Activated CD8-positive, alpha-beta memory T cell treated with anti-CD3 and anti-CD28 coated beads for 4 hours (primary cell): ENCODE measurements at places on chromosomes 13 and 19.

GRCh38 chr19:46328079-46328478 is 18.8 kb upstream of the PPP5C start:
- no peak for DNase-seq

GRCh38 chr19:44602081-44602480 is 11.3 kb upstream of the IGSF23 start:
- no peak for DNase-seq

DNA sequence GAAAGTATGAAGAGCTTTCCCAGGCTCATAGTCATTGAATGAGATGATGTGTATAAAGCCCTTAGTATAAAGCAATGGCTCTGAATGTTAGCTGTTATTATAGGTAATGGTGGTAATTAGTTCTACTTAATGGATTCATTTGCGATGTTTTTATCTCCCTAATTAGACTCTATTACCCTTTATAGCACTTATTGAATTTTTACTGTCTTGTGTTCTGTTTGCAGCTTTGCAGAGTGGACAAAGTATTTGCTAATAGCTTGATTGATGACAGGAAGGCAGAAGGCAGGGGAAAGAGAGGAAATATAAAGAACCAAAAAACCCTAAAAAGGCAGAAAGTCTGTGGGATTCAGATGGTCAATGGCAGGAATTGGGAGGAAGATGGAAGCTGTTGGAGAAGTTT is 524.4 kb upstream of the SPRY2 start:
- DNase-seq: no peak

DNA sequence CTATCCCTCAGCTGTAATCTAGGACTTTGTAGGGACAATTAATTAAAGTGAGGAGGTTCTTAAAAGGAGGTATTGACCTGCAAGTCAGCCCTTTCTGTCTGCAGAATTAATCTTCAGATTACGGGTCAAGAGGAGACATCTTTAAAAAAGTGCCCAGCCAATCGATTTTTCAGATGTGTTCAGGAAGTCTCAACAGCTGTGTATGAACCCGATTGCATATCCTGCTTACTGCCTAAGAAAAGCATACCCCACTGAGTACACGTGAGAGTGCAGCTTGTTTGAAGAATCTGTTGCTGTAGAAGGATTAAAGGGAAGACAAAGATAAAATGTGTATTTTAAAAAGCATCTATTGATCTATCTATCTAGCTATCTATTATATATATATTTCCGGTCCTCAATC is 1194.5 kb downstream of the UQCRFS1 start:
- DNase-seq: no peak

- no peak for DNase-seq
Measured at GRCh38 chr13:111846391-111847159, 220.4 kb upstream of the SOX1 start.

GRCh38 chr19:1250437-1251260 is 2.3 kb downstream of the MIDN start:
- DNase-seq: no peak

GRCh38 chr13:35603593-35604285 is 127.2 kb upstream of the MAB21L1 start:
- no peak for DNase-seq

GRCh38 chr13:98452851-98453843 is 123.8 kb downstream of the STK24 start:
- no peak for DNase-seq

- DNase-seq: no peak
Measured at GRCh38 chr19:55079400-55080038, 3.9 kb downstream of the EPS8L1 start.

DNA sequence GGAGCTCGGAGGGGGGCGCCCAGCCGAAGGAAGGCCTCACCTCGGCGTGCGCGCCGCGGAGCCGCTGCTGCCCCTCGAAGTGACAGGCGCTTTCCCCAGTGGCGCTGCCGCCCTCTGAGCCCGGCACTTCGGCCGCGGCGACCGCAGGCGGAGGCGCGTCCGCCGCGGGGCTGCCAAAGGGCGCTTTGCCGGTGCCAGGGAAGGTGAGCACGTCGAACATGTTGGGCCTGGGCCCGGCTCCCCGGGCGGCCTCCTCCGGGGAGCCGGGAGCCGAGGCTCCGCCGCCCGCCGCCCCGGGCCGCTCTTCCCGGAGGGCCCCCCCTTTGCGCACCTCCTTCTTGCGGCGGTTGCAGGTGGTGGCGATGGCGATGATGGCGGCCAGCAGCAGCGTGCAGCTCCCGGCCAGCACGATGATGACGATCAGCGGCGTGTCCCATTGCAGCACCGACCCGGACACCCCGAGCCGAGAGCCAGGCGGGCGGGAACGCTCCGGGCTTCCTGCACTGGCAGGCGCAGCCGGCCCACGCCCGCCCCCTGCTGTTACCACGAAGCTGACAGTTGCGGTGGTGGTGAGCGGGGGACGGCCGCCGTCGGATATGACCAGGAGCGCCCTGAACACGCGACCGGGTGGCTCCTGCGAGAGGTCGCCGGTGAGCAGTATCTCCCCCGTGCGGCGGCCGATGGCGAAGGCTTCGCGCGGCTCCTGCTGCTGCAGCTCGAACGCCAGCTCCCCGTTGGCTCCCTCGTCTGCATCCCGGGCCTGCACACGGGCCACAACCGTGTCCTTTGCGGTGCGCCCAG is 2.5 kb downstream of the PCDH8 start:
- no peak for DNase-seq

GRCh38 chr19:11480715-11481533 is at the start of gene ELAVL3:
ELAVL3 (minus strand) TSS chr19:11481046; CDS start chr19:11480608, 438 bp downstream.
- DNase-seq: no peak

DNA sequence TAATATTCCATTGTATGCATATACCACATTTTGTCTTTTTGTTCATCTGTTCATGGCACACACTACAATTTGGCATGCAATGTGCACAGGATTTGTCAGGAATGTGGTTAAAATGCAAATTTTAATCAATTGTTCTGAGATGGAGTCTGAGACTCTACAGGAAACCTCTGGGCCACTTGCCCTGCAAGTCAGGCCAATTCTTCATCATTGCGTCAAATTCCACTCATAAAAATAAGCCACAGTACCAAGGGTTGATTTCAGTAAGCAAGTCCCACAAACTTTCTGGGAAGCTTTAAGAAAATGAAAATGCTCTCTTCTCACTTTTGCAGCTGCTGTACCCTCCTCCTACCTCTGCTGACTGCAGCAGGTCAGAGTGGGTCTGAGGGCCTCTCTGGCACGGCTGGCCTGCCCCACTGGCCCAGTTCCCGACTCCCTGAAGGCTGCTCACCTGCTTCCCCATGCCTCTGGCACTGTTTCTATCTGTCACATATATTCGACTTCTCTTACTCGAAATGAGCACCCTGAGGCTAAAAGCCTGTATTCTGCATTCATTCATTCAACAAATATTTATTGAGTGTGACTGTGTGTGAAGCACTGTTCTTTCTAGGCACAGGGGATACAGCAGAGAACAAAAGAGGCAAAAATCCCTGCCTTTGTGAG is 83.8 kb upstream of the WASF3 start:
- DNase-seq: no peak

DNA sequence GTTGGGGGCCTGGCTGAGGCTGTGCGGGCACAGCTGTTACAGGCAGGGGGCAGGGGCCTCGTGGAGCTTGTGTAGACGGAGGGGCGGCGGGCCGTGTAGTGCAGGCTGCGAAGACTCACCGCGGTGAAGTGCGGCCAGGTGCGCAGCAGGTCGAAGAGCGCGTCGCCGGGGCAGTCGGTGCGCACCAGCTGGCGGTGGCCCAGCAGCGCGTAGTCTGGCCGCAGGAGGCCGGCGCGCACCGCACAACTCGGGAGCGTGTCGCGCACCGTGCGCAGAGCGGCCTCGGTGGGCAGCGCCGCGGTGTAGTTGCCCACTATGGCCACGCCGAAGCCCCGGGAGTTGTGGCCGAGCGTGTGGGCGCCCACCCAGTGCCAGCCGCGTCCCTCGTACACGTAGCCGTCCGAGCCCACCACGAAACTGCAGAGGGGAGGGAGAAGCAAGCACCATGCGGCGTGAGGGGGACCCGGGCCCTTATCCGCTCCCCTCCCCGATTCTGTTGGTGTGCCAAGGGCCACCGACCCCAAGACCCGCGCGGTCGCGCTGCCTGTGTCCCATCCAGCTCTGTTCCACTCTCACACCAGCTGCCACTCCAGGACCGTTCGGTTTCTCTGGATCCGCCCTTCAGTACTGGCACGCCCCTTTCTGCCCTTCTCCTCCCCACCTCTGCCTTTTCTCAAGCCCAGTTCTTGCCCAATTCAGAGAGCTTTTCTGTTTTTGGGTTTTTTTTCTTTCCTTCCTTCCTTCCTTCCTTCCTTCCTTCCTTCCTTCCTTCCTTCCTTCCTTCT is 5.4 kb upstream of the RASAL3 start:
- DNase-seq: no peak

DNA sequence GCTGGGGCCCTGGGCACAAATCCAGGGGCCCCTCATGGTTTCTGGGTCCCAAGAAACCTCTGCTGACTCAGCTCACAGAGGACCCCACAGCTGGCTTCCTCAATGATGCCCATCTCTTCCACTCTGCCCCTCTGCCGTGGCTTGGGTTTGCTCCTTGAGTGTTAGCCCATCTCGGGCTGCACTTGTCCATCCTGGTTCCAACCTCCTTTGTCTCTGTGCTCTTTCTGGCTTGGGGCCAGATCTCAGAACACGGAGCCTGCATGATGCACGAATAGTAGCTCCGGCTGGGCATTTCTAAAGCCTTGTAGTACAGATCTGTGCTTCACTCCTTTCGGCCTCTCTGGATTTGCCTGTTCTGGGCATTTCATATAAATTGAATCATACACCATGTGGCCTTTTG is 53.8 kb downstream of the F2RL3 start:
- no peak for DNase-seq

DNA sequence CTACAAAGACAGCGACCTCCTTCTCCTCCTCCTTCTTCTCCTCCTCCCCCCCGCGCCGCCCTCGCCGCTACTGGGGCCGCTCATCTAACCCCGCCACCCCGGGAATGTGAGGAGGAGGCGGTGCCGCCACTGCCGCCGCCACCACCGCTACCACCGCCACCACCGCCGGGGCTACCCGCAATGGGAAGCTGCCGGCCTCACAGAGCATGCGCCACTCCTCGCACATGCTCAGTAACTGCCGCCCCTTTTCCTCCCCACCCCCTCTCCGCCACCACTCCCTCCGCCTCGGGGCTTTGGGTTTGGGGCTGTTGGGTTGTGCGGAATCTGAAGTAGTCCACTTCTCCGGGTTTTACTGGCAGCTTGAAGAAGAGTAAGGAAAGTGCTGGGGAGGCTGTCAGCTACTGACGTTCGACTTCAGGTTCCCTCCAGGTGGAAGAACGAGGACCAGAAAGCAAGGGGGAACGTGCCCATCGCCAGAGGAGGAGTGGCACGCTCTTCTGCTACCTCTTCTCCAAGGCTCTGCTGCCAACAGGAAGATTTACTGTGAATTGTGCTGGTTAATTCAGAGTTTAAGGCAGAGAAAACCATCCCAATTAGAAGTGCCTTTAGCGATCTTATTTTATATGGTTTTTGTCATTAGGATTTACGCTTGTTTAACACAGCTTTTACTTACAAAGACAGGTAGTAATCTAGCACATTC is at the start of gene MYCBP2:
TSS of gene MYCBP2 (minus strand) at position 190 of the 700 bp plus-strand sequence. CDS start 319 bp downstream, outside the sequence.
- DNase-seq: peak; percentile 97

- DNase-seq: no peak
Measured at GRCh38 chr13:113053801-113054604, 51.6 kb upstream of the F7 start.

DNA sequence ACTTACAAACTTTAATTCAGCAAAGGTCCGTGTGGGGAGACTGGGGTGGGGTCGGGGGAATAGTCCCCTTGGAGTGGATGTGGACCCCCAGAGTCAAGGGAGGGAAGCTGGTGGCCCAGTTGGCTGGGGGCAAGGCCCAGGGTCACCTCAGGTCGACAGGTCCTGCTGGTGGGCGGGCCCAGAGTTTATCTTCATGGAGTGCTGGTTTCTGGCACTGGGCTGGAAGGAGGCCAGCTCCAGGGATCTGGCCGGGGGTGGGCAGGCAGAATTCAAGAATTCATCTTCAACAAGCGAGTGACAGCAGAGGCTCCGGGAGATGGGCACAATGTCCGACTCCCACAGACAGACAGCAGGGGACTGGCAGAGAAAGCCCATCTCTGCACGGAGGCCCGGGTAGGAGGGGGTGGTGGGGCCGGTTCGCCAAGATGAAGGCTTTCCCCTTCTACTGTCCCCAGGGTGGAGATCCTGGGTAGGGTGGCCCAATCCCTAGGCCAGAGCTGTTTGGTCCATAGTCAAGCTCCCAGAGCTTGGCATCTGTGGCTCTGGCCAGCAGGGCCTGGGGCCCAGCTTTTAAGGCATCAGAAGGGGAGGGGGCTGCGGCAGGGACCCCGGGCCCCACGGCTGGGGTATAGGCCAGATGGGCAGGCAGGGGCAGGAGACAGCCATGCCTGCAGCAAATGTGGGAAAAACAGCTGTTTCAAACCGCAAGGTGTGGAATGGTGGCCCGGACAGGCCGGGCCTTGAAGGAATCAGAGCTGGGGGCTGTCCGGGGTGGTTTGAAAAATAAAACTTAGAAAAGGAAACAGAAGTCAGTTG is 622 bp upstream of the FDX2 start:
- DNase-seq: no peak

GRCh38 chr13:50668691-50669271 is 174.7 kb downstream of the DLEU7 start:
- no peak for DNase-seq

DNA sequence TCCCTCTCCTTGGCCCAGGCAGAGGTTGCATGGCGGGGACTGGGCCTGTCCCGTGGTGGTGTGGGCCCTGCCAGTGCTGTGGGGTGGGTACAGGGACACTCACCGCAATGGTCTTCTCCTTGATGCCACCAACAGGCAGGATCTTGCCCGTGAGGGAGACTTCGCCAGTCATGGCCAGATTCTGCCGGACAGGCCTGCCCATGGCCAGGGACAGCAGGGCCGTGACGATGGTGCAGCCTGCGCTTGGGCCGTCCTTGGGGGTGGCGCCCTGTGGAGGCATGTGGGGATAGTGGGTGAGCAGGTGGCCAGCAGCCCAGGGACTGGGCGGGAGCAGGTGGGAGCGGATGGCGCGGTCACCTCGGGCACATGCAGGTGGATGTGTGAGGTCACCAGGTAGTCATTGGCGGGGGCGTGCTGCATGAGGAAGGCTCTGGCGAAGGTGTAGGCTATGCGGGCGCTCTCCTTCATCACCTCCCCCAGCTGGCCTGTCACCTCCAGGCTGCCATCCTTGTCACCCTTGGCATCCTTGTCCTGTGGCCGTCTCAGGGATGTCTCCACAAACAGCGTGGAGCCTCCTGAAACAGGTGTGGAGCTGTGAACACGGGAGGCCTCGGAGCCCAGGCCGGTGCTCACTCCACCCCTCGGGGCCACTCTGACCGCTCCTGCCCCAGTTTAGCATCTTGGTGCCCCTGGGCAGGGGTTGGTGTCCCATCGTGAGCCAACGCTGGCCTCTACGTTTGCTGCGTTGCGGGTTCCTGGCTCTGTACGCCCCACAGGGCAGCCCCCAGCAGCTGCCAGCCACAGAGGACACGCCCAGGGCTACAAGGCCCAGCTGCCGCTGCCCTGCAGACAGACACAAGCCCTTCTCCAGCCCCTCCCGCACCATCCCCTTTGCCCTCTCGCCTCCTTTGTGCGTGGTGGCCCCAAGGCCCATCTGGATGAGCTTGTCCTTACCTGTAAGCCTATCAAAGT is 3.4 kb downstream of the RPL36 start:
- DNase-seq: no peak

DNA sequence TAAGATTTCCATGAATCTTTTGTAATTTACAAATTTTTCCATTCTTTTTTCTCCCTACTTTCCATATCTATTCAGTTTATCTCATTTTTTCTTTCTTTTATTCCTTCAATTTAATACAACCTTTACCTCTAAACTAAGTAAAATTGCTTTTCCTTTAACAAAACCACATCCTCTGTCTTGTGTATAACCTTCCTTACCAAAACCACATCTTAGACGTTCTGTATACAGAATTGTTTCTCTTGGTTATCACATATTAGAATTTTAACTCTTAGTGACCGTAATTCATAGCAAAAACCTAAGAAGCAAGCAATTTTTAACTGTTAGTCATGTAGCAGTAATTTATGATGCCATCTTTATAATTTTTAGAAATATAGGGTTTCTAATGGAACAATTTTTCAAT is 15.0 kb downstream of the PPP5C start:
- DNase-seq: no peak
